ENCODE measurements at places on chromosomes 12 and 14. TPM values are rescaled to one million over a fixed set of nuclear protein-coding genes. Genes with fewer than 3 reads are reported as not detected.

RNASE2 gene
- 16.7 TPM for polyA plus RNA-seq

OLR1 gene
- polyA plus RNA-seq: 0.06 TPM

HOTAIR gene
- not detected for polyA plus RNA-seq

TRHDE gene
- polyA plus RNA-seq: 2.7 TPM

Measured in adipose tissue (tissue), 3 donors.